Daoy (cell line): ENCODE measurements at places on chromosomes 16 and 17.
A peak's percentile ranks its signal among the peaks of the same experiment; 100 is the strongest.

DNA sequence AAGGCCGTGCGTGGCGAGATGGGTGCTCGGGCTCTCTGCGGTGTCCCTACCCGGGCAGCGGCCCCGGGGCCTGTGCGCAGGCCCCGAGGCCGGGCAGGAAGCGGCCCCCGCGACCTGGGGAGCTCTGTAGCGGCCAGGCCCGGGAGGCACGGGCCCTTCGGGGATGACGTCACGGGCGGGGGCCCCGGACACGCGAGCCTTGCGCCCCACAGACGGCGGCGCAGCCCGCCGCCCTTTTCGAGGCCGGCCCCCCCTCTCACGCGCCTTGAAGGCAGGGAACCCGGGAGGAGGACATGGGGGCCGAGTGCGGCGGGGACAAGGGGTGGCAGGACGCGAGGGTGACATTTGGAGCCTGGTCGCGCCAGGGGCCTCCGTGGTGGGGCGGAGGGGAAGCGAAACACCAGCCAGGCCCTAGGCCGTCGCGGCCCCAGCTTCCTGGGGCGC is 1.1 kb downstream of the RAI1 start:
- peak; percentile 59 for DNase-seq

GRCh38 chr16:15399317-15399716 is 3.8 kb downstream of the MPV17L start:
- no peak for DNase-seq

DNA sequence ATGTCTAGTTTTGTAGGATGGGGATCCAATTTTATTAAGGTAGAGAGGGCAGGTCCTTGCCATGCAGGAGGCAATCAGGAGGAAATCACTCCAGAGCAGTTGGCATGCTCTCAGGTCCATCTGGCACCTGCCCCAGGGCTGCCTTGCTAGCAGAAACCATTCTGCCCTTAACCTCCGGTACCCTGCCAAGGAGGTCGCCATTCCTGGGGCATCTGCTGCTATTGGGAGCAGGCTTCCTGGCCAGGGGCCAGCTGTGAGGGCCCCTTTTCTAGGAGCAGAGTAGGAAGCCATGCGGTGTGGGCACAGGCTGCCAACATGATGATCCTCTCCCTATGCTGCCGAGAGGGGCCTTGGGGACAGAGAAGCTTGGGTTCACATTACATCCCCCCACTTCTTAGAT is 47.6 kb upstream of the MGAT5B start:
- DNase-seq = no peak

GRCh38 chr16:72256398-72257066 is 84.6 kb upstream of the PMFBP1 start:
- no peak for DNase-seq

DNA sequence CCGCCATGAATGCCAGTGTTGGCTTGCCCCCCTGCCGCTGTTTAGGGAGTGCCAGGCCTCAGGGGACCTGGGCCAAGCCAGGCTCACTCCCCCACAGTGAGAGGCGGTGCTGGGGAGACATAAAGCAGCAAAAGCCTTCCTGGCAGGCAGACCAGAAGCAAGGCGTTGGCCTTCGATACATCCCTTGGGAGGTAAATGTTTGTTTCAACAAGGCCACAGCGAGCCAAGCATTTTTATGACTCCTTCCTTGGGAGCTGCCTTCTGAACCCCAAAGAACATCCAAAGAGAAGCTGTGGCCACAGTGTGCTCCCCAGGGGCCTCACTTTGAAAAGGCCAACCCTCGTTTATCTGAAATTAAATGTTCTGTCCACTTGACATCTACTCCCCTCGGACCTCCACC is 119.7 kb upstream of the CIBAR2 start:
- DNase-seq = peak; percentile 55

- DNase-seq = no peak
Observed at GRCh38 chr16:66848172-66848571, 4.0 kb downstream of the CA7 start.

DNA sequence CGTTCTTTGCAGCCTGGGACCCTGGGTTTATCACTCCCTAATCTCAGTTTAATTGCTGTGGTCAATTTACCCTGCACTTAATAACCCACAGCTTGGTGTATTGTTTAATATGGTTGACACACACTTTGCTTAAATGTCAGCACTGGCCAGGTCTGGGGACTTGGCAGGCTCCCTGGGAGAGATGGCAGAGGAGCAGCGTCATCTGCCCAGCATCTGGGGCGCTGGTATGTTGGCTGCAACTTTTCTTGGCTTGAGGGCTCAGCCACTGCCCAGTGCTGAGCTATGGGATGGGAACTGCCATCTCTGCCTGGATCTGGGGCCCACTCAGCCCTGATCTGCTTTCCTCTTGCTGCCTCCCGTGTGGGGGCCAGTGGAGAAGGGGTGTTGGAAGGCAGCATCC is 115.7 kb upstream of the IRX3 start:
- peak; percentile 52 for DNase-seq

DNA sequence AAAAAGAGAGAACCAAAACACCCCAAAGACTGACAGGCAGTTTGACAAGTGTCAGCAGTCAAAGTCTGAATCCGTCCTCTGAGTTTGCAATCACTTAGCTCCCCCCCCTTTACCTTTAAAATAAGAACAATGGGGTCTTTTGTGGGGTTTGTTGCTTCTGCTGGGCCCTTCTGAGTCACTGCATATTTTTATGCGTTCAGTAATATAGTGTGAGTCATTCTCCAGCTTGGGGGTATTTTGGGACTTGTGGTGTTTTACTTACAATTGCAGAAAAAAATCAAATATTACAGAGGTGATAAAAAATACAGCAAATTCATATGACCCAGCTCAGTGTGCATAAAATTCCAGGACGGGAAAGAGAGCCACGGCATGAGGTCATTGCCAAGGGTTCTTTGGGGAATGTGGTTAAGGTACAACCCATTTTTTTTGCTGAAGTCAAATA is 120.1 kb downstream of the CYLD start:
- peak; percentile 66 for DNase-seq

DNA sequence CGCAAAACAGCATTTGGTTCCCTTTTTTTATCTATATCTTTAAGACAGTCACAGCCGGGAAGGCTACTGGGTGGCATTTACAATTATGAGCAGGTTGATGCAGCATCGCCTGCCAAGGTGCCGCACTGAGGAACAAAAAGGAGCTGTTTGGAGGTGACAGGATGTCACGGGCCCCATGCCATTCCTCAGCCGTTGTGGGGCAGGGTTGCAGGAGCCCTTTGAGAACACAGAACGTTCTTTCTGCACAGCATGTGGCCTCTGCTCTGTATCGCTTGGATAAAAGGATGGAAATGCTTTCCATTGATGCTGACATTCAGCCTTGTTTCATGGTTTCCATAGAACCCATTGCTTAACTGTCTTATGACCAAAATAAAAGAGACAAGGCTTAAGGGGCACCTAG is 141.9 kb upstream of the CDH5 start:
- no peak for DNase-seq

GRCh38 chr16:19361587-19361986 is 56.1 kb upstream of the TMC5 start:
- DNase-seq = no peak

- no peak for DNase-seq
Observed at GRCh38 chr16:54805648-54806047, 125.0 kb upstream of the IRX5 start.

- DNase-seq = peak; percentile 76
Observed at GRCh38 chr17:81576621-81577277, 24.6 kb upstream of the FAAP100 start.

DNA sequence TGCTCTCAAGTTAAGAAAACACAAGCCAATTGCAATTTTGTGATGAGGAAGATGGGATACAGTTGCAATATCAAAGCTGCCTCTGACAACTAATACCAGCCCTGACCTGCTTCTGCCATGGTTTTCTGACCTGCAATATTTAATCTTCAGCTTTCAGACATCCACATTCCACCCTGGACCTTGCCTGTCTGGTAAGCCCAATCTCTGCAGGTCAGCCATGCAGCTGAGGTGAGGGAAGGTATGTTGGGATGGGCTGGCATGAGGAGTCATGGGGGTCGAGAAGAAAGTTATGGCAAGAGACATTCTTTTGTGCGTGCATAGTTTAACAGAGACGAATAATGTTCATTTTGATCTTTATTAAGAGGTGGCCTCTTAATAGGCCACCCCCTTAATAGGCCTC is 31.5 kb downstream of the KCNJ16 start:
- DNase-seq = no peak

DNA sequence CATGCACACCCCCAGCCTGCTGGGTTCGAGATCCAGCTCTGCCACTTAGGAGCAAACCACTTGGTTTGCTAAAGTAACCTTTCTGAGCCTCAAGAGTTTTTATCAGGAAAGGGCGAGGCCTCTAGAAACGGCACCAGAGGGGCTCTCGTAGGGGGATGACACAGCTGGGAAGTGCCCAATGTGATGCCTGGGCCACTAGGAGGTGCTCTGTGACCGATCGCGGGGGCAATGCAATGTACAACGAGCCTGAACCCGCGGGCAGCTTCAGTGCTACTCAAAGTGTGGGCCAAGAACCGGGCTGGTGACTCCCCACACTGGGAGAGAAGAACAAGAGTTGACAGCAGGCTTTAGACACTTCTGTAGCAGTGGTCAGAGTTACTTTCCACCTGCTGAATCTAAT is 9.4 kb downstream of the C16orf89 start:
- DNase-seq = peak; percentile 45

GRCh38 chr17:79696610-79696982 is 34.1 kb upstream of the ENPP7 start:
- no peak for DNase-seq

DNA sequence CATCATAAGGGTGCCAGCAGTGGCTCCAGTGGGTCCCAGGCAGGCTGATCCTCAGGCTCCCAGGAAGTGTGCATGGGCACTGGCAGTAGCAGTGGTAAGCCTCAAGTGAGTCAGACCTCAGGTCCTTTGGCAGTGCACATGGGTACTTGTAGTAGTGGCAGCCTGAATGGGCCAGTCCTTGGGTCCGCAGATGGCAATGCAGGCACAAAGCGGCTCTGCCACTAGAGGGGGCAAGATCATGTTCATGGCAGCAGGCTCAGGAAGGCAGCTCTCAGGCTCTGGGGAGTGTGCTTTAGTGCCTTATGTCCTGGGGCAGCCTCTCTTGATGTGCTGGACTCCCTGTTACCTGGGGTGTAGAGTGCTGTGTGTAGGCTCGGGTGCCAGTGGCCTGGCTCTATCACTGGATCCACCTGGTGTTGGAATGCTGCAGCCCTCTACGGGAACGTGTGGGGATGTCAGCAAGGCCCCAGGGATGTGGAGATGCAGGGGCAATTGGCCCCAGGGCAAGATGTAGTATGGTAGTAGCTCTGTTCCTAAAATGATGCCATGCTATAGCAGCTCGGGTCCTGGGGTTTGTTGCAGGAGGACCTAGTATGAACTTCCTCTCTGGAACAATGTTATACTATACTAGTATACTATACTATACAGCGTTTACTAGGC is 11.0 kb downstream of the ACSM3 start:
- peak; percentile 74 for DNase-seq

- no peak for DNase-seq
Observed at GRCh38 chr16:87762071-87762571, 3.7 kb downstream of the KLHDC4 start.

- peak; percentile 35 for DNase-seq
Observed at GRCh38 chr16:47779201-47780016, 318.3 kb downstream of the PHKB start.

DNA sequence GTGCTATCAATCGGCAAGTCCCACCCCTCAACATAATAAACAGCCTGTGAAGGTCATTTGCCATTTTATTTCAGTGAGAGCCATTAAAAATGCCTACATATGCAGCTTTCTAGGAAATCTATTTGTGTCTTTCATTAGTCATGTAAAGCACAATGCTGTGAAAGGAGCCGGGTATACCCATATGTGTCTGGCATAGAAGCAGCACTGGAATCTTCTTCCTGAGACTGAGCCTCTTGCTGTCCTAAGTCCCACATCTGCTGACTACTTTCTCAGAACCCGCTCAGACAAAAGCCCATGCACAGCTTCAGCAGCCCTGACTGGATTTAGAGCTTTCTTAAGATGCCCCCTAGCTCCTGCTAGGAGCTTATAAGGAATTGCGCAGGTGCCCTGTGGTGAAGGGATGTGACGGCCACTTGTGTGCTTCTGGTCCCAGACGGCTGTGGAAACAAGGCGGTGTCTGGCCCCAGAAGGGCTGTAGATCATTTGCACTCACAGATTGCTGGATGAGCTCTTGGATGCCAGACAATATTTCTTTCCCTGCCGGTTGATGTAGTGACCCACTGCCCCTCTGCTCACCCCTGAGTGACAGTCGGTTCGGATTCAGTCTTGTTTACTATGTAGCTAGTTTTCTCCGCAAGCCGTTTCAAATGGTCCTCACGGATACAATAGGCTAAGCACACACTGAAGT is 172.2 kb downstream of the ANKFN1 start:
- DNase-seq = no peak

- DNase-seq = no peak
Observed at GRCh38 chr17:59620064-59620359, 317 bp downstream of the CLTC start.

- no peak for DNase-seq
Observed at GRCh38 chr17:57965521-57966160, 10.4 kb upstream of the CUEDC1 start.

DNA sequence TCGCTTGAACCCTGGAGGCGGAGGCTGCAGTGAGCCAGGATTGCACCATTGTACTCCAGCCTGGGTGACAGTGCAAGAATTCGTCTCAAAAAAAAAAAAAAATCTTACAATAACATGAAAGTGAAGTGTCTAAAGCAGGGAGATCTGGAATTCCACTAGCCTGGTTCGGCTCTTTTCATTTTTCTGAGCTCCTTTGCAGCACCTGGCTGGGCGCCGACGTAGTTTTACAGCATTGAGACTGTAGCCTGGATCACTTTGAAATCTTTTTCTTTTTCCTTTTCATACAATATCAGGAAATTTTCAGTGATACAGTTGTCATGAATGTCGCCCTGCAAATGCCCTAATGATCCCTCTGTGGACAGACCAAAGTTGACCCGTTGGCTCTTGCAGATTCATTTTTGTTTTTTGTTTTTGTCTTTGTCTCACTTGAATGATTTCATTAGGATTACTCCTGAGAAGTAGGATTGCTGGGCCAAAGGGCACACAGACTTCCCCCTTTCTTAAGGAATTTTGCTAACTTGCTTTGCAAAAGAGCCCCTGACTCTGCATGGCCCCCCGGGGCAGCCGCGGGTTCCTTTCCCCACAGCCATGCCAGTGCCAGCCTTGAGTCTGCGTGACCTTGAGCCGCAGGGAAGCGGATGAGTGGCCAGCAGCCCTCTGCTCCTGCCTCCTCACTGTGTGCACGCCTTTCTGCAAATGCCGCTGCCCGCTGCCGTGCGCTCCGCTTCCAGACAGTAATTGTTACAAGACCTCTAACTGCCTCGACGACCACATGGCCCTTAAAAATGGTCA is 28.0 kb downstream of the CRISPLD2 start:
- no peak for DNase-seq
